SHP77 (cell line): ENCODE measurements at places on chromosomes 11 and 22.
A peak's percentile ranks its signal among the peaks of the same experiment; 100 is the strongest.

- no peak for DNase-seq
These were observed 10.7 kb downstream of the VSIG10L2 start for GRCh38 chr11:125956391-125957134.

DNA sequence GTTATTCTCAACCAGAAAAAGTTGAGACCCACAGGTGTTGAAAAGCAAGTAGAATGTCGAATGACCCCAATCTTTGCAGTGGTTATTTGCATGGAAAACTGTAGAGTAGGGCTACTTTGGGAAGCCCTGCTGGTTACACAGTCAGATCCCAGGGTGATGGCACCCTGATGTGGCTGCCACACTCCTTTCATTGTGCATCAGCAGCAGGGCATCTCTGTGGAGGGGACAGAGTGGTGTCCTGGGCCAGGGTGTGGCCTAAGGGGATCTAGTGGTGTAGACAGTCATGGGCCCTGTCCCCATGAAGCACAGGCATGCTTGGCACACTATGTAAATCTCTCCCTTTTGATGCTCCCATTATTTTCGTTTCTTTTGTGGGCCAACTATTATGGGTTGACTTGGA, 199.4 kb upstream of the NAV2 start:
- DNase-seq, result no peak

DNA sequence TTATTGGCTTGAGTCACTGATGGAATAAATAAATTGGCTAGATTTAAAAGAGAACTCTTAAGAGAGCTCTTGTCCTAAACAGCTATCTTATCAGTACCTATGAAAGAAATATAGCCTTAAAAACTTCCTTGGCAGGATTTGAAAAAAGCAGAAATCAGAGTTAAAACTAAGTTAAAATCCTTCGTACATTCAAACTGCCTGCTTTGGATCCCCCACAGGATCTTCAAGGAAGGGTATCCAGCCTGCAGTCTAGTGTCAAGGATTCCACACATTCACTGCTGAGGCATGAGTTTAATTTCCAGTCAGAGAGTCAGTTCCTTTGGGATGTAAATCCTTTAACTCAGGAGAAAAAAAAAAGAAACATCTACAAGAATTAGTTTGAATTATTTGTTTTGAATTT, 242.9 kb upstream of the UBASH3B start:
- no peak for DNase-seq

DNA sequence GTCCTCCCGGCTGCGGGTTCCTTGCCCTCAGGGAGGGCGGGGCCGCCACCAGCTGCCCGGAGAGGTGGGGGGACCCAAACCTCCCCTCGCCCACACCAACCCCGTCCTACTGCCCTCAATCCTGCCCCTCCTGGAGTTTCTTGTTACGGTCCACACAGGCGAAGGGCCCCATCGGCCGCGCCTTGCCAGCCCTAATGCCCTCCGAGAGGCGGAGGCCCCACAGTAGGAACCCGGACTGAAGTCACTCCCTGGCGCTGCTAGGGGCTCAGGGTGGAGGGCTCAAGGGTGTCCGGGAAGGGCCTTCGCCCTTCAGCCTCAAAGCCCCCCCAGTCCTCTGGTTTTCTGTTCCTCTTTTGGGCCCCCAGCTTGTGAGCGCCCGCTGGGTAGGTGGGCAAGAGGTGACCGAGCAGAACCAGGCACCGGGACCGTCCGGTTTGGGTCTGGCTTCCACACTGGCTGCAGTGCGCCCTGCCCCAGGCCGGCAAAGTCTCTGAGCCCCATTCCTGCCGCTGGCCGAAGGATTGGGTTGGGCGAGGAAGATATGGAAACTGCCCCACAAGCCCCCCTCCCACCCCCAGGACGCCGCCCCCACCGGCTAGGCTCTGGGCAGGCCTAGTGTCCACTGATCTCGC, 24.5 kb downstream of the DUSP8 start:
- no peak for DNase-seq

GRCh38 chr11:44885065-44885810, 65.4 kb downstream of the TP53I11 start:
- DNase-seq, result no peak

- DNase-seq, result no peak
These were observed 16.9 kb downstream of the CAPN5 start for GRCh38 chr11:77083566-77084245.

- DNase-seq, result no peak
These were observed 191.6 kb upstream of the PGR start for GRCh38 chr11:101321222-101321621.

DNA sequence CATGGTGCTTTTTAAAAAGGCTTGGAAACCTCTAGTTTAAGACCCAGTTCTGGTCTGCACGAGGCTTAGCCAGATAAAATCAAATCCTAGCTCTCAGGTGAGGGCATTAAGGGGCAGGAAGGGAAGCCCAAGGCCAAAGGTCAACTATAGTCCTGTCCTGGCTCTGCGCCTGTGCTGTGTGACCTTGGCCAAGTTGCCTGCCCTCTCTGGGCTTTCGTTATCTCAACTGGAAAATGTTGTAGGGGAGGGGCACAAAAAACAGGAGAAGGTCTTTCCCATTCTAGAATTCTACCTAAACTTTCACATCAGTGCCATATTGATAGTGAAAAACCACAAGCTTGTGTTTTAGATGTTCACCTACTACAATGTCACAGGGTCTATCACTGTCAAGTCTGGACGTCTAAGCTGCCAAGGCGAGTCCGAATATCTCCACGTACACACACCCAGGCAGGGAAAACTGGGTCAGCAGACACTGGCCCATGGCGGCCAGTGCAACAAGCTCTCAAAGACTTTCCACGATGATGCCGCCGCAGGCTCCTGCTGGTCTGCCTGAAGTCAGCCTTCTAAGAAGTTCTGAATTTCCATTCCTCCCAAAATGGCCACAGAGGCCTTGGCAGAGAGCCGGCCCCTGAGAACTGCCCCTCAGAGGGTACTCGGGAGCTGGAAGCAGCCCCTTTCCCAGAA, 18.0 kb downstream of the MN1 start:
- DNase-seq, result no peak

GRCh38 chr11:123570939-123571580, 83.4 kb downstream of the SCN3B start:
- peak; percentile 6 for DNase-seq

GRCh38 chr11:102974552-102975280, 19.2 kb upstream of the MMP13 start:
- no peak for DNase-seq

- DNase-seq, result no peak
These were observed 6.2 kb upstream of the HYLS1 start for GRCh38 chr11:125881291-125881690.

GRCh38 chr11:3984896-3985295, 109.7 kb upstream of the RRM1 start:
- no peak for DNase-seq

GRCh38 chr11:132751516-132752250, 780.6 kb downstream of the OPCML start:
- no peak for DNase-seq

GRCh38 chr11:119371778-119372182, 9.7 kb downstream of the USP2 start:
- no peak for DNase-seq

- peak; percentile 62 for DNase-seq
These were observed 12.7 kb downstream of the TOM1 start for GRCh38 chr22:35312198-35313059.

DNA sequence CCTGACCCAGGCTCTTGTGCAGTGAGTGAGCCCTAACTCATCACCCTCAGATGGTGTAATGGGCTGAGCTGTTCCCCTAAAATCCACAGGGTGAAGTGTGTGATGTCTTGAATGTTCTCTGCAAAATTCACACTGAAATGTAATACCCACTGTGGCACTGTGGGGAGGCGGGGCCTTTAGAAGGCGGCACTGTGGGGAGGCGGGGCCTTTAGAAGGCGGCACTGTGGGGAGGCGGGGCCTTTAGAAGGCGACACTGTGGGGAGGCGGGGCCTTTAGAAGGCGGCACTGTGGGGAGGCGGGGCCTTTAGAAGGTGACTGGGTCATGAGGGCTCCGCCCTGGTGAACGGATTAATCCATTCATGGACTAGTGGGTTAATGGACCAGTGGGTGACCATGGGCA, 33.0 kb downstream of the CHID1 start:
- DNase-seq, result peak; percentile 4

- DNase-seq, result no peak
These were observed 1.8 kb upstream of the SLC37A2 start for GRCh38 chr11:125061281-125061680.

- no peak for DNase-seq
These were observed 5.7 kb upstream of the MMP20 start for GRCh38 chr11:102630598-102631448.

DNA sequence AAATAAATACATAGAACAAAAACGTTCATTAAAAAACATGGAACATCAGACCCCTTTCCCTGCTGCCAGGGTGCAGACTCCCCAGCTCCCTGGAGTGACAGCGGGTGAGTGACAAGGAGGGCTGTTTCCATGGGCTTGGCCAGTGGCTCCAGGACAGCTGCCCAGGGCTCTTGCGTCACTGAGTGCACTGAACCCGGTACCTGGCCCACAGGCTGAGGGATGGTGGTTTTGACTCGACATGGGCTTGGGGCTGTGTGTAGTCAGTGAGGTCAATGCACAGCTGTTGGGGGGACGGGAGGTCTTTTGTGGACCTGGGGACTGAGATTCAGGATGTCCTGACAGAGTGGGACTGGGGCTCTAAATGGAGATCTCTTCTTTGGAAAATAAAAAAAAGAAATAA, 142.1 kb upstream of the B3GAT1 start:
- DNase-seq, result no peak

DNA sequence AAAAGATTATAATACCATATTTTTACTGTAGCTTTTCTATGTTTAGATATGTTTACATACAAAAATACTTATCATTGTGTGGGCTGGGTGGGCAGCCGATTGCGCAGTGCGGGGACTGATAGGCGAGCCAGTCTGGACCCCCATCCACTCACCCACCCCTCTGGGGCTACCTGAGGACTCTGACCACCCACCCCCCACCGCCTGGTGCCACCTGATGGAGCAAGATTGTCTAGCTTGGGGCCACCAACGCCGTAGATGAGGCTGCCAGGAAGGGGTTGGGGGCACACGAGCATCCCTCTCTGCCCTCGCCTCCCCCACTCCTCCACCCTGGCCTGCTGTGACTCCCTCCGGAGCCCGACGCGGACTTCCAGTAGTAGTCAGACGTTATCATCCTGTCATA, 32.4 kb downstream of the MIF start:
- DNase-seq, result no peak
